ENCODE measurements at places on chromosomes 7 and 10.
A peak's percentile ranks its signal among the peaks of the same experiment; 100 is the strongest.

- DNase-seq: no peak
These were observed 218.3 kb downstream of the TRIL start for GRCh38 chr7:28739826-28740225.

DNA sequence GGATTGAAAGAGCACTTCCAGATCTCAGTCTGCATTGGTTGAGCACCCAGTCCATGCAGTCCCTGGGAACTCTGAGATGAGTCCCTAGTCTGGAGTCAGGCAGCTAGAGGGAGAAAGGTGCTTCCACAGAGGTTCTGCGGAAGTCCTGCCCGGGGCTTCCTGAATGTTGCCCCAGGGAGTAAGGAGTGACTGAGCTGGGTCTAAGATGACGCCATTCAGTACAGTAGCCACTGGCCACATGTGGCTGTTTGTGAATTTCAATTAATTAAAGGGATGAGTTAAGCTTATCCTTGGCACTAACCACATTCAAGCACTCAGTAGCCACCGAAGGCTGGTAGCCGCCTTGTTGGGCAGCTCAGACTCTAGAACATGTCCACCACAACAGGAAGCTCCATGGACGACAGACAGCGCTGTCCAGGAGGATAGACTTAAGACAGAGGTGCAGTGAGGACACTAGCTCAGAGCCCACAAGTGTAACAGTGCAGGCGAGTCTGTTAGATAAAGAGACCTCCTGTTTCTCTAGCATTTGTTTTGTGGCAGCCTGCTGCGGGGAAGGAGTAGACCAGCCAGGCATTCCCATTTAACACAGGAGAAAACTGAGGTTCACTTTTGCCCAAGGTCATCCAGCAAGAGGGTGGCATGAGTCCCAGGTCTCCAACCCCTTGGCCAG lies 101.6 kb upstream of the PPIF start:
- DNase-seq: no peak

- DNase-seq: no peak
These were observed 299.9 kb upstream of the PITRM1 start for GRCh38 chr10:3472287-3473051.

- DNase-seq: no peak
These were observed 53.2 kb upstream of the MACC1 start for GRCh38 chr7:20270371-20270770.

DNA sequence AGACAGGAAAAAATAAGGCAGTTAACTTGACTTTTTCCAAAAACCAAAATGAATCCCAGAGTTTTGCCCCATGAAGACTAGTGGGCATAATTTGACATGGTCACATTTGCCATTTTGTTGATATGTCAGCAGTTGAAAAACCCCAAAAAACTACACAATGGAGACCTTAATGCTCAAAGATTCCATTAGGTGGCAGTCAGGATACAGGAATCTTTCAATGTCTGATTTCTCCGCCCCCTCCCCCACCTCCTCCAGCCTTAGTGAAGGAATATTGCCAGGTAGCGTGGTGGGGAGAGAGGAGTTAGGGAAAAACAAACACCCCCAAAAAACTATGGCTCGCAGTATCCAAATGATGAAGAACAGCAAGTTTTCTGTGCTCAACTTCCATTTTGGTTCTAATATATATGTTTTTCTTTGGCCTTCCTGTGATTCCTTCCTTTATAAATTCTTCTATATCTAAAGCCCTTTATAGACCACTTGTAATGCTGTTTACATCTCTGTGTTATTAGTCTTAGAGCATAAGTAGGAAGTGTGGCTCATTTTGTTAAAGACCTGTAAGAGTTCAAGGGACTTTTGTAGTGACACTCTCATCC lies 6.7 kb upstream of the SMNDC1 start:
- DNase-seq: peak; percentile 47

- DNase-seq: no peak
These were observed 9.2 kb downstream of the CPSF4 start for GRCh38 chr7:99447943-99448342.

- DNase-seq: peak; percentile 56
These were observed 18.6 kb downstream of the OPALIN start for GRCh38 chr10:96339956-96340904.

- no peak for DNase-seq
These were observed 17.5 kb downstream of the RGR start for GRCh38 chr10:84262190-84262956.

- no peak for DNase-seq
These were observed 1009.2 kb downstream of the SORCS3 start for GRCh38 chr10:105650306-105650705.

Measured in NCI-H1105 treated with DMSO at 0.1 percent for 48 hours (cell line).